Left ventricle myocardium inferior (tissue), 1 donor: ENCODE measurements at places on chromosomes 12 and 14. TPM values are rescaled to one million over a fixed set of nuclear protein-coding genes. Genes with fewer than 3 reads are reported as not detected.

The TMEM121 gene
- 2.1 TPM for total RNA-seq

The CIPC gene
- total RNA-seq, result 70.3 TPM

The HPD gene
- 1.3 TPM for total RNA-seq

The KRT72 gene
- not detected for total RNA-seq

The PTPRO gene
- total RNA-seq, result 0.82 TPM

The AKAP6 gene
- total RNA-seq, result 218 TPM

The LTB4R2 gene
- total RNA-seq, result 0.71 TPM

The INHBC gene
- total RNA-seq, result not detected

The EIF2S3B gene
- 0.22 TPM for total RNA-seq

The ARHGDIB gene
- total RNA-seq, result 50.6 TPM

The SMIM41 gene
- total RNA-seq, result 0.30 TPM

The DBX2 gene
- total RNA-seq, result 0.14 TPM

The APOF gene
- not detected for total RNA-seq

The MUCL1 gene
- not detected for total RNA-seq

The KRT77 gene
- not detected for total RNA-seq

The RIMKLB gene
- total RNA-seq, result 14.0 TPM

The KRT3 gene
- total RNA-seq, result not detected

The TSPAN19 gene
- 0.33 TPM for total RNA-seq

The IGF1 gene
- 5.8 TPM for total RNA-seq

The IL26 gene
- not detected for total RNA-seq

The SAMD15 gene
- total RNA-seq, result 0.08 TPM

The NKX2-8 gene
- not detected for total RNA-seq

The LRRC9 gene
- total RNA-seq, result 0.19 TPM

The TBX3 gene
- total RNA-seq, result 27.2 TPM

The CCDC184 gene
- 1.0 TPM for total RNA-seq

The RNF212B gene
- not detected for total RNA-seq

The OAS2 gene
- total RNA-seq, result 4.8 TPM

The BDKRB1 gene
- total RNA-seq, result not detected

The SFSWAP gene
- 21.9 TPM for total RNA-seq
